ENCODE measurements at places on chromosomes 6 and 20. TPM values are rescaled to one million over a fixed set of nuclear protein-coding genes. Genes with fewer than 3 reads are reported as not detected.

Gene REM1
- polyA plus RNA-seq, result 0.91 TPM

Gene ACOT8
- 25.3 TPM for polyA plus RNA-seq

DNA sequence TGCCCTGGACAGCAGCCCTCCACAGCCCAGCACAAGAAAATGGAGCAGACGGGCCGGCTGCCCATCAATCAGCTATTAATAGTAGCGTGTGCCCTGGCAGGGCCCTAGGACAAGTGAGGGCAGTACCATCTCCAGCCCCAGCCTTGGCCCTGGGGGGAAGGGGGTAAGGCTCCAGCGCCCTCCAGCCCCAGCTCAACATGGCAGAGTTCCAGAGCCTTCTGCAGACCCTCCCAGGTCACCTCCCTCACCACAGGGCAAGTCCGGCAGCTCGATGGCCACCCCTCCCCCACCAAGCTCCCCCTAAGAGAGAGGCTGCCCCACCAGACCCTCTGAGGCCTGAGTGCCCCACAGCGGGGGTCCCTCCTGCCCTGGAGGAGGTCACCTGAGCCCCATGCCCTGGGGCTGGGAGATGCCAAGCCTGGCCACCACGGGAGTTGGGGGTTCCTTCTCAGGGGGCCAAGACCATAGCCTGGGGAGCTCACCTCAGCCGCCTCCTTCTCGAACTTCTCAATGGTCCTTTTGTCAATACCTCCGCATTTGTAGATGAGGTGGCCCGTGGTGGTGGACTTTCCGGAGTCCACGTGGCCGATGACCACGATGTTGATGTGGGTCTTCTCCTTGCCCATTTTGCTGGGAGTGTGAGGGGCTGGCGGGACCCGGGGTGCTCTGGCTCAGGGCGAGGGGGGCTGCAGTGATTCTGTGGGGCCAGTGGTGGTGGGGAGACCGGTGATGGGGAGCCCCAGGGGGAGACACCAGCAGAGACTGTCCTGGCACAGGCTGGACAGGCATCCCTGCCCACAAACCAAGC, 1.5 kb downstream of the EEF1A2 start:
- DNase-seq, result no peak

- DNase-seq, result no peak
Measured at GRCh38 chr6:19032591-19033295, 645.6 kb downstream of the RNF144B start.

DNA sequence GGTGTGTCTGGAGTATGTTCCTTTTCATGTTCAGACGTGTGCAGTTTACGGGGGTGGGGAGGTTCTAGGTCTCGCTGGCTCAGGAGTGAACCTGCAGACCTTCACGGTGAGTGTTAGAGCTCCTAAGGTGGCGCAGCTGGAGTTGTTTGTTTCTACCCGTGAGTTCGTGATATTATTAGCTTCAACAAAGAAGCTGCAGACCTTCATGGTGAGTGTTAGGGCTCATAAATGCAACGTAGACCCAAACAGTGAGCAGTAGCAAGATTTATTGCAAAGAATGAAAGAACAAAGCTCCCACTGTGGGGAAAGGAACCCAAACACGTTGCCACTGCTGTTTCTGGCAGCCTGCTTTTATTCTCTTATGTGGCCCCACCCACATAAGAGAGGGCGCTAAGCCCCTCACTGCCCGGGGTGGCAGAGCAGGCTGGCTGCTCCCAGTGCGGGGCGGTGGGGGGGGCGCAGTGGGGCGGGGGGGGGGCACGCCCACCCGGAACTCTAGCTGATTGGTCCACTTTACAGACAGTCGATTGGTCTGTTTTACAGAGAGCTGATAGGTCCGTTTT, 41.3 kb upstream of the GMPR start:
- no peak for DNase-seq

Gene TRIM10
- 0.40 TPM for polyA plus RNA-seq

Gene TAGAP
- 0.87 TPM for polyA plus RNA-seq

Gene PKHD1
- polyA plus RNA-seq, result 27.9 TPM

GRCh38 chr20:18016772-18017171, 40.9 kb downstream of the OVOL2 start:
- DNase-seq, result no peak

DNA sequence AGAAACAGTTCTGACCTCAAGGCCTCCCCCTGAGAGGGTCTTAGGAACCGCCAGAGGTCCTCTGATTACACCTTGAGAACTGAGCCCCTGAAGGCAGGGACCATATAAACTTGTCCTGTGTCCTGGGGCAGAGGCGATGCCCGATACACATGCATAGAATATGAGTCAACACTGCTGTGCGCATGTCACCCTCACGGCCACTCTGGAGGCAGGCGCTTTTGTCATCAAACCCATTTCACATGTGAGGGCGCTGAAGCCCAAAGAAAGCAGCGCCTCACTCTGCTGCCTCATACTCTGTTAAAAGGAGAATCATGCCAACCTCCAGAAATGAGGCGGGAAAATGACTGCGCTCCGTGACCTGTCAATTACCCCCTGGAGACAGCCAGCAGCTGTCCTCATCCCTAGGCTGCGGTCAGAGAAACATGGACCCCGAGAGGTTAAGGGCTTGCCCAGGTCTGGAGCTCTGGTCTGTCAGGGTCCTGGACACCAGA, 158.3 kb downstream of the GRM4 start:
- no peak for DNase-seq

DNA sequence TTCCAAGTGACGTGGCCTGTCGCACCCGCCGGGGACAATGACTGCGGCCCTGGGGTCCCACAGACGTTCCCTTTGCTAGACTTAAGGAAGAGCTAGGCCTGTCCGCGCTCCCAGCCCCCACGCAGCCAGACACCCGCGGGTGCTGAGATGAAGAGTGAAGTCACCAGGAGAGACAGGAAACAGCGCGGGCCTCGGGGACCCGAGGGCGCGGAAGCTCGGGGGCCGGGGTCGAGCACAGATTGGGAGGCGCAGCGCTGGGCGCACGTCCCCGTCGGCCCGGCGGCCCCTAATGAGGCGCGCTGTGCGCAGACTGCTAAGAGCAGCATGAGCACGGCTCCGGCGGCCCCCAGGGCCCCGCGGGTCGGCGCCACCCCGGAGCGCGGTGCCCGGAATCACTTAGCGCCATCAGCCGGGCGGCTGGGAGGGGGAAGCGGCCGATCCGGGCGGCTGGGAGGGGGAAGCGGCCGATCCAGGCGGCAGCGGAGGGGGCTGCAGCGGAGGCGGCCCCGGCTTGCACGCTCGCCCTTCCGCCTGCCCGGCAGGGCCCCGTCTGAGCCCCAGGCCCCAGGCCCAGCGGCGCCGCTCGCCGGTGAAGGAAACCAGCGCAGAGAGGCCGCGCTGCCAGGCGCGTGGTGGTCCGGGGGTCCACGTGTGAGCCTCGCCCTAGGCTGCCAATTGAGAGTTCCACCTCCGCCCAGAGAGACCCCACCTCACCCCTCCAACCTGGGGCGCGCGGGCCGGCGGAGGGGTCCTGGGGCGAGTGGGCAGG, 8.3 kb upstream of the AVP start:
- DNase-seq, result no peak

Gene ARMC12
- polyA plus RNA-seq, result 0.65 TPM

- peak; percentile 77 for DNase-seq
Measured at GRCh38 chr20:1776681-1777475, 118.3 kb upstream of the SIRPA start.

DNA sequence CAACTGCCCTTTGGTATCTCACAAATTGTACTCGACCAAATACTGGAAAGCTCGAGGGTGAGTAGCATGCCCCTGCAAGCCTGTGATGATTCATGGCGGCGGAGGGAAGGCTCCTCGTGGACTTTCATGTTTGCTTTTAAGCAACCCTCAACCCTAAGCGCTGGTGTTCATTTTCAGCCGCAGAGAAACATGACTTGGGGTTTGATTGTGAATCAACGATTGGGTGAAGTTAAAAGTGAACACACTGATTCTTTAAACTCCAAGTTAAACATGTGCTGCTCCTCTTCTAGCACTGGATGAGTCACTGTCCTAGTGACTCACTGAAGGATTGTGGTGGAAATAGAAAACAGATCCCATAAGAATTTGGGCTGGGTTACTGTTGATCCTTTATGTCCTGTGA, 8.3 kb downstream of the CD109 start:
- no peak for DNase-seq

GRCh38 chr20:41304002-41304401, 13.5 kb downstream of the ZHX3 start:
- no peak for DNase-seq

GRCh38 chr6:62283365-62283764, 2.7 kb downstream of the KHDRBS2 start:
- no peak for DNase-seq

DNA sequence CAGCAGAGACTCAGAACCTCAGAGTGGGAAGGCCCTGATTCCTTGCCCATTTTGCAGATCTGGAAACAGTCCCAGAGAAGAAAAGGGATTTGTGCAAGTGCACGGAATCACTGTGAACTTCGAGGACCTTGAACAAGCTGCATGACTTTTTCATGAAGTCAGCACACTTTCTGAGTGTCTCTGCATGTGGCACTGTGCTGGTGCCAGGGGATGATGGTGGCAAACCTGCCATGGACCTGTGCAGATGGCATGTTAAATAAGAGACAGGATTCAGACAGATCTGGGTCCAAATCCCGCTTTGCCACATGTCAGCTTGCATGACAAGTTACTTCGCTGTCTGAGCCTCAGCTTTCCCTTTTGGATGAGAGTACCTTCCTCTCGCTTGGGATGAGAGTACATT, 26.8 kb downstream of the ZNF831 start:
- DNase-seq, result no peak

- no peak for DNase-seq
Measured at GRCh38 chr6:165638530-165638929, 24.5 kb downstream of the PDE10A start.

Gene EYS
- 0.43 TPM for polyA plus RNA-seq

GRCh38 chr6:41675176-41675775, 37.0 kb downstream of the MDFI start:
- no peak for DNase-seq

- DNase-seq, result no peak
Measured at GRCh38 chr20:21396599-21397340, 556 bp downstream of the NKX2-4 start.

DNA sequence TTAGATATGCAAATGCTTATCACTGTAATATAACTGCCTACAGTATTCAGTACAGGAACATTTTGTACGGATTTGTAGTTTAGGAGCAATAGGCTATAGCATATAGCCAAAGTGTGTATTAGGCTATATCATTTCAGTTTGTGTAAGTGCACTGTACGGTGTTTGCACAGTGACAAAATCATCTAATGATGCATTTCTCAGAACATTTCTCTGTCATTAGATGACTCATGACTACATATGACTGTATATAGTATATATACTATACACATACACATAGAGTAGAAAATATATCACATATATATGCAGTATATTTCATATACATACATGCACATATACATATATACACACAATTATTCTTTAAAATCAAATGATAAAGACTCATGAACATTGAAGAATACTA, 158.4 kb downstream of the PTCHD4 start:
- DNase-seq, result no peak

Gene OTOR
- polyA plus RNA-seq, result not detected

- no peak for DNase-seq
Measured at GRCh38 chr6:153525998-153526397, 394.9 kb upstream of the RGS17 start.

Gene CALHM4
- polyA plus RNA-seq, result 0.46 TPM

- DNase-seq, result no peak
Measured at GRCh38 chr6:75351570-75351969, 67.0 kb upstream of the TMEM30A start.

- no peak for DNase-seq
Measured at GRCh38 chr6:155224618-155225017, 39.2 kb upstream of the CLDN20 start.

- no peak for DNase-seq
Measured at GRCh38 chr20:1920252-1920651, 25.0 kb downstream of the SIRPA start.

DNA sequence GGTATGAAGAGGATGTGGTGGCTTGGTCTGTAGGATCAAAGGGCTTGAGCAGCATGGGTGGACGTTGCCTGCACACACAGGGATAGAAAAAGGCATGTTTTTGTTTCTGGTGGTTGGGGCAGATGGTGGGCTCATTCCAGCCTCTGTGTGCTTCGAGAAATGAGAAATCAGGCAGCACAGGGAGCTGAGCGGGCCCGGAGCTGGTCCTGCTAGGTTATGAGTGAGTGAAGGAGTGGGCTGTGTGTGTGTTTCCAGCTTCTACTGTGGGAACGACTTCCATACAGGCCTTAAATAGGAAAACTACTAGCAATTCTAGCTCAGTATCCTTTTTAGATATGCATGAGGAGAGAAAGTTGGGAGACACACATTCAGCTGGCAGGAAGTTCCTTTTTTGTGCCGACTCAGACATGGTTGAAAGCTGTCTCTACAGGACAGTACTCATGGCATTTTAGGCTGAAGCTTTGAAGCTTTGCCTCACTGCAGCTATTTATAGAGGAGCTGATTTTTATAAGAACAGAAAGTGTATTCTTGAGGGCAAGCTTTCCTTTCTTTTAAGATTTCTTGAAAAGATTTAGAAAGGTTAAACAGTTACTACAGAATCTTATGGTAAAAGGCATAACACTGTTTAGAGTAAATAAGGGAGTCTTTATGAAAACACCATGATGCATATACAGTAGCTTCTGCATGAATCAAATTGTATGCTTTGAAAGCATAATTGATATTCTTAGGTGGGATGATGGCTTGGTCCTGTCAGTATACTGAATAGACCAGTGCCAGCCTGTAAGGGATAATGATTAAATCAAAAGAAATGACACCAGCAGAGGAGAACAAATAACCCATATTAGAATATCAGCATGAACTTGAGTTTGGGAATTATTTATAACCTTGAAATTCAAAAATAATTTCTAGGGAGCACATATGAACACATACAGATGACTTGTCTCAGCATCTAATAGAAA, 104.0 kb upstream of the MAN1A1 start:
- no peak for DNase-seq

Gene INSM1
- polyA plus RNA-seq, result not detected

- no peak for DNase-seq
Measured at GRCh38 chr6:15374119-15374518, 128.2 kb downstream of the JARID2 start.

- DNase-seq, result no peak
Measured at GRCh38 chr20:22616551-22616950, 32.2 kb upstream of the FOXA2 start.

Gene WFDC13
- not detected for polyA plus RNA-seq

- DNase-seq, result no peak
Measured at GRCh38 chr6:116404696-116405095, 33.9 kb downstream of the DSE start.

Gene KHDC1L
- not detected for polyA plus RNA-seq

Gene VNN1
- polyA plus RNA-seq, result 0.37 TPM

GRCh38 chr6:44139351-44139743, 12.0 kb downstream of the TMEM63B start:
- DNase-seq, result no peak

DNA sequence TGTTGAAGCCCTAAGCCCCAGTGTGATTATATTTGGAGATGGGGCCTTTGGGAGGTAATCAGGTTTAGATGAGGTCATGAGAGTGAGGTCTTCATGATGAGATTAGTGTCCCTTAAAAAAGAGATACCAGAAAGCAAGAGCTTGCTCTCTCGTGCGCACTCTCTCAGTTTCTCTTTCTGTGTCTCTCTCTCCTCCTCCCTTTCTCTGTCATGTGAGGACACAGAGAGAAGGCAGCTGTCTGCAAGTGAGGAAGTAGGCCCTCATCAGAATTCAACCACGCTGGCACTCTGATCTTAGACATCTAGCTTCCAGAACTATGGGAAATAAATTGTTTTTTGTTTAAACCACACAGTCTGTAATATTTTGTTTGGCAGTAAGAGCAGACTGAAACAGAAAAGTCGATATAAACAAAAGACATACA, 180.5 kb downstream of the IBTK start:
- no peak for DNase-seq
